ENCODE measurements at places on chromosomes 3 and 15.

DNA sequence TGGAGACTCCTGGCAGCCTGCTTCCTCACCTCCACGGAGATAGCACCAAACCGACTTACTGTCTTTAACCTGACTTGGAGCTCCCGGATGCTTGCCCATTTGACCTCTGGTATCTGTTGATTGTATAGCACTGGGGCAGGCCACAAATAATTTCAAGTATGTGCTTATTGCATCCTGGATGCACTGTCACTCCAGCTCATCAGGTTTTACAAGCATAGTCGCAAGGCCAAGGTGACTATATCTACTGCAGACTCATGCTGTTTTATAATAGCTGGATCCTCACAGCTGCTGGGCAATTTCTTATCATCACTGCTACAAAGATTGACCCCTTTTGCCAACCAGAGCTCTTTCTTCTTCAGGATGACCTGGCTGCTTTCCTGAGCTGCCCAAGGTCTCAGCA, 45.6 kb downstream of the PEX5L start:
- no peak overlapping the region for H3K4me3 ChIP-seq
- no peak for DNase-seq
- H3K36me3 ChIP-seq, result no peaks in the 10 kb centered on the region

DNA sequence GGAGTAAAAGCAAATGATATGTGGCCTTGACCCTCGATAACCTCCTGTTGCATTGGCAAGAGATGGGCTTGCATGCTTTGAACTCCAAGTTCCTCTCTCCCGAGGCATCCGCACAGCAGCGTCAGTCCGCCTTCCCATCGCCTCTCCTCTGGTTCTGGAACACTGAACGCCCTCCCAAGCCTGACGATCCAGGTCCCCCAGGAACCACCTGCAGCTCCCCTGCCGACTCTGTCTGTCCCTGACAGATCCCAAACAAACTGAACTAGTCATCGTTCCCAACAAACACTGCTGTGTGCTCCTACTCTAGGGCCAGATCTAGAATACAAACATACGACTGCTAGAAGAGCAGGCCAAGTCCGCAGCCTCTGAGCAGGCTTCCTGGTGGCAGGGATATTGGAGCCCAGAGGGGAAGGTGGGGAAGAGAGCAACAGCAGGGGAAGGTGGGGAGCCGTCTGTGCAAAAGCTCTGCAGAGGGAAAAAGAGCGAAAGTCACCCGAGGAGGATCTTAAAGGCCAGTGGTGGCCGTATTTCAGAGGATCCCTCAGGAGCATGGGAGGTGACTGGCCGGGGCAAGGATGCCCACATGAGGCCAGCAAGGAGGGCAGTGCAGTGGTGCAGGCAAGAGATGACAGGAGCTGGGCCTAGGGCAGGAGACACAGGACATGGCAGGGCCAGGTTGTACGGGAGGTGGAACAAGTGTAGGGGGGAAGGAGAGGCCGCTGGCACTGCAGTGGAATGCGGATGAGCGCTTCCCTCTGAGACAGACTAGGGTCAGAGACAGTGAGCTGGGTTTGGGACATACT, 50.8 kb downstream of the PCSK6 start:
- H3K4me3 ChIP-seq, result no peak overlapping the region
- H3K27me3 ChIP-seq, result no peaks in the 10 kb centered on the region
- H3K4me1 ChIP-seq, result no peaks in the 10 kb centered on the region

DNA sequence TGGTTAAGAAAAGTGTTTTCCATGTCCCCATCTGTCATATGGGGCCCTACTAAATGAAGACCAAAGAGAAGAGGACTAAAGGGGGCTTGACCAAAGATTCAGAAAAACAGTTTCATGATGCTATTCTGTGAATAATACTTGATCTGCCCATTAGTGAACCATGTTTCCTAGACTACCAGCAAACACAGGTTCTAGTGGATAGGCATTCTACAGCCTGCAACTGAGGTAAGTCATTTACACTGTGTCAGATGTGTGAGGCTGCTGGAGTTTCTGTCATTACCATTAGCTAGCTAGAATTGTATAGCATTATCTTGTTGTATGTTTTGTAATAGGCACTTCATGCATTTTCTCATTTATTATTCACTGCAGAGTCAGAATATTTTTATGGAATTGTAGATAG, 6.6 kb downstream of the GPR171 start:
- H3K36me3 ChIP-seq, result no peaks in the 10 kb centered on the region
- no peaks in the 10 kb centered on the region for H3K27me3 ChIP-seq
- no peaks in the 10 kb centered on the region for H3K4me1 ChIP-seq
- no peak overlapping the region for H3K27ac ChIP-seq

- no peaks in the 10 kb centered on the region for H3K36me3 ChIP-seq
- H3K27me3 ChIP-seq, result no peaks in the 10 kb centered on the region
- DNase-seq, result no peak
Measured at GRCh38 chr15:36080759-36081158, 498.7 kb upstream of the CDIN1 start.

GRCh38 chr3:127233371-127233770, 40.4 kb downstream of the PRR23E start:
- H3K27ac ChIP-seq, result no peak overlapping the region
- H3K36me3 ChIP-seq, result no peaks in the 10 kb centered on the region
- DNase-seq, result no peak
- H3K4me3 ChIP-seq, result no peak overlapping the region
- H3K27me3 ChIP-seq, result no peaks in the 10 kb centered on the region

DNA sequence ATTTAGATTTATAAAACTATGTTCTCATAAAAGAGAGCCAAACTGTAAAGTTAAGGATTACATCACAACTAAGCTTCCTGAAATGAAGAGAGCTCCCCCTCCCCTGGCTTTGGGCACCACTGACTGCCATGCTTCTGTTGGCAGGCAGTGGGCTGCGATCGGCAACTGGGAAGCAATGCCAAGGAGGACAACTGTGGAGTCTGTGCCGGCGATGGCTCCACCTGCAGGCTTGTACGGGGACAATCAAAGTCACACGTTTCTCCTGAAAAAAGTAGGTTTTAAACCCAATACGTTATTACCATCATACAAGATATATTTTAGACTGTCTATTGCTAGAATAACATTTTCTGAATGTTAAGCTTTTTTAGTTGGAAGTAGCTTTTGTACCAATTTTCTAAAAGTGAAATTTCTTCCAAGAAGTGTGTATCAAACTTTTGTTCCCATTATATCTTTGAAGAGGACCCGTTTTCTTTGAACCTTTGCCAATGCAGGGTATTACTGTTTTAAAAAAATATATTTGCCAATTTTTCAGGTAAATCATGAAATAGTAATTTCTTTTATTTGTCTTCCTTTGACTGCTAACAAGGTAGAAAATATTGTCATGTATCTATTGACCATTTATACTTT, 184.1 kb downstream of the ADAMTSL3 start:
- H3K27ac ChIP-seq, result no peak overlapping the region
- no peak overlapping the region for H3K4me3 ChIP-seq
- H3K27me3 ChIP-seq, result no peaks in the 10 kb centered on the region
- H3K4me1 ChIP-seq, result no peaks in the 10 kb centered on the region
- H3K36me3 ChIP-seq, result no peaks in the 10 kb centered on the region

DNA sequence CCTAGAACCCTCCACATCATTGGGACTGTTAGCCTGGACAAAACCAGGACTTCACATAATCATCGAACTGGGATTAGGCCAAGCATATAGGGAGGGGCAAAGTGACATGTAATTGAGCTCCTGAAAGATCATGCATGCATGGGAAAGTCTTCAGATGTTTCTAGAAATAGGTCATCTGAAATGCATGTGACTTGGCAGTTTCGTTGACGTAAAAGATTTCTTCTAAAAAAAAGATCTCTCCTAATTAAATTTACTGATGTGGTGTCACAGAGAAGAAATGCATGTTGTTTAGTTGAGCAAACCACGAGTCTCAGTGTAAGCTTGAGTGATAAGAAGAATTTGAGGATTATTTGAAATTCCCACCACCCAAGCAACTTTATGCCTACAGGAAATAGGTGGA, 70.0 kb upstream of the LIMD1 start:
- no peaks in the 10 kb centered on the region for H3K27me3 ChIP-seq
- no peak overlapping the region for H3K27ac ChIP-seq
- no peaks in the 10 kb centered on the region for H3K4me1 ChIP-seq
- peaks cover 9% of the 10 kb centered on the region for H3K36me3 ChIP-seq
- DNase-seq, result no peak

DNA sequence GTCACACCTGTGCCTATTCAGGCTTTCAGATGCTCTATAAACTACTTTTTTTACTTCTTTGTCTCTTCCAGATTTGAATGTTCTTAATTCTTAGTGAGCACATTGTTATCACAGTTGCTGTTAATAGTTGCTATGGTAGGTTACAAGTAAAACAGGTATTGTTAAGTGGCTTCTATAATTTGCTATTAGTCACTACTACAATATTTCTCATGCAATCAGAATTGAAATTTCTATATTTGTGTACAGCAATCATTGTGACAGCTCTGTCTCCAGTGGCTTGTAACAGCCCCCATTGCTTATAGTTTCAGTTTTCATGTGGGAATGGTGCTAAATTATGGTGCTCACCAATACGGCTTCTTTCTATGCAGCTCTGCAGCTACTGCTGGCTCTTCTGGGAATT, 318.4 kb upstream of the GOLIM4 start:
- DNase-seq, result no peak
- H3K27ac ChIP-seq, result no peak overlapping the region
- no peaks in the 10 kb centered on the region for H3K27me3 ChIP-seq

- no peak overlapping the region for H3K4me3 ChIP-seq
- no peaks in the 10 kb centered on the region for H3K36me3 ChIP-seq
- DNase-seq, result no peak
- no peaks in the 10 kb centered on the region for H3K4me1 ChIP-seq
Measured at GRCh38 chr3:85481411-85482212, 522.8 kb downstream of the CADM2 start.

- H3K4me3 ChIP-seq, result no peak overlapping the region
- DNase-seq, result no peak
- H3K27ac ChIP-seq, result no peak overlapping the region
- no peaks in the 10 kb centered on the region for H3K36me3 ChIP-seq
Measured at GRCh38 chr15:80891006-80891405, 98.6 kb downstream of the MESD start.

DNA sequence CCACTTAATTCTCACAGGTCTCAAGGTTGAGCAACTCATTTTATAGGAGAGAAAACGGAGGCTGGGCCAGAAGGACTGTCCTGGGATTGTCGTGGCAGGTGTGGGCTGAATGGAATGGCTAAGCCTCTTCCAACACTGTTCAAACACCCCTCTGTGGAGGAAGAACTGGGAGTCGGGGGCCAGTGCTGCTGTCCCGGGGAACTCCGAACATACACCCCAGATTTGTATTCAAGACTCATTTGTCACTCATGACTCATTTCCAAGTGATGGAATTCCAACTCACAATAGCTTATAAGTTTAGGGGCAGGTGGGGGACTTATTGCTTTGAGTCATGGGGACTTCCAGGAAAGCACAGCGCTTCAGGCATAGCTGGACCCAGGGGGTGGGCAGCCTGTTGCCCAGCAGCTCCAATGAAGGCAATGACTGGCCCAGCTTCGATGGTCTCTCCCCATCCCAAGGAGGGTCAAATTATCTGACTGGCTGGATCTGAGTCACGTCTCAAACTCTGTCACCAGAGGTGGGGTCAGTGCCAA, 72.5 kb downstream of the TM2D3 start:
- no peaks in the 10 kb centered on the region for H3K36me3 ChIP-seq
- H3K4me3 ChIP-seq, result no peak overlapping the region
- H3K27ac ChIP-seq, result no peak overlapping the region
- no peaks in the 10 kb centered on the region for H3K27me3 ChIP-seq
- DNase-seq, result no peak
- no peaks in the 10 kb centered on the region for H3K4me1 ChIP-seq

GRCh38 chr15:70453766-70454165, 309.6 kb downstream of the UACA start:
- H3K27me3 ChIP-seq, result no peaks in the 10 kb centered on the region
- no peak for DNase-seq
- no peaks in the 10 kb centered on the region for H3K36me3 ChIP-seq
- H3K4me1 ChIP-seq, result peaks cover 5% of the 10 kb centered on the region
- no peak overlapping the region for H3K4me3 ChIP-seq

- no peak overlapping the region for H3K27ac ChIP-seq
- H3K36me3 ChIP-seq, result no peaks in the 10 kb centered on the region
- no peaks in the 10 kb centered on the region for H3K4me1 ChIP-seq
- no peak for DNase-seq
- H3K4me3 ChIP-seq, result no peak overlapping the region
- no peaks in the 10 kb centered on the region for H3K27me3 ChIP-seq
Measured at GRCh38 chr15:69561071-69561784, 108.6 kb downstream of the RPLP1 start.

DNA sequence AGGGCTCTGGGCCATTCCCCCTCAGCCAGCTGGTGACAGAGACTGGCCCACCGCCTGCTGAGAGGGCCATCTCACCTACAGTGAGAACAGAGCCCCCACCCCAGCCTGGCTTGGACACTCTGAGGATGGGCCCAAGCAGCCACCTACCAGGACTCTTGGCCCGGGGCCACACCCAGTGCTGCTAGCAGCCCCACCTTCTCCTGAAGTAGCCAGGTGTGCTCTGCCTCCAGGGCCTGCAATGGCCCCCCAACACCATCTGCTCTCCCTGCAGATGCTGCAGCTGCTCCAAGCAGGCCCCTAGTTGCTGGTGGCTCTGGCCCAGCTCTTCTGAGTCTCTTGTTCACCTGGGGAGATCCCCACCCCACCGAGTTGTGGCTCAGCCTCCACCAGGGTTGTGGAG, 6.8 kb upstream of the CLK3 start:
- DNase-seq, result no peak
- no peaks in the 10 kb centered on the region for H3K36me3 ChIP-seq
- H3K27ac ChIP-seq, result no peak overlapping the region
- no peaks in the 10 kb centered on the region for H3K27me3 ChIP-seq
- H3K4me1 ChIP-seq, result no peaks in the 10 kb centered on the region

GRCh38 chr3:37189109-37189508, 14.7 kb upstream of the LRRFIP2 start:
- H3K27me3 ChIP-seq, result no peaks in the 10 kb centered on the region
- no peak for DNase-seq
- no peaks in the 10 kb centered on the region for H3K4me1 ChIP-seq
- no peak overlapping the region for H3K27ac ChIP-seq

- DNase-seq, result no peak
- no peaks in the 10 kb centered on the region for H3K36me3 ChIP-seq
- H3K27ac ChIP-seq, result no peak overlapping the region
- H3K4me1 ChIP-seq, result no peaks in the 10 kb centered on the region
Measured at GRCh38 chr3:86991482-86991815, 500 bp upstream of the VGLL3 start.
